ENCODE measurements at places on chromosomes 1 and 21.

- no peak for DNase-seq
Observed at GRCh38 chr1:101902199-101902598, 94.5 kb downstream of the OLFM3 start.

DNA sequence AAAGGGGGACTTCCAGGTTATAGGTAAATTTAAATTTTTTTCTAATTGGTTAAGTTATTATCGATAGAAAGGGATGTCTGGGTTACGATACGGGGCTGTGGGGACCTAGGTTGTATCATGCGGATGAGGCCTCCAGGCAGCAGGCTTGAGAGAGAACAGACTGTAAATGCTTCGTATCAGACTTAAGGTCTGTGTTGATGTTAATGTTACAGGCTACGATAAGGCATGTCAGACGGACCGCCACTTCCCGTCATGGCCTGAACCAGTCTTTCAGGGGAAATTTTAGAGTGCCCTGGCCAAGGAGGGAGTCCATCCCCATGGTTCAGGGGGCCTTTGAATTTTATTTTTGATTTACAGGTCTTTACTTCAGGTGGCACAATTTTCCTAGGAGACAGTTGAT lies 16.7 kb downstream of the ABCG1 start:
- no peak for DNase-seq

GRCh38 chr21:41819236-41819855 lies 52.5 kb upstream of the RIPK4 start:
- no peak for DNase-seq

GRCh38 chr1:16208270-16208987 lies 4.0 kb downstream of the ARHGEF19 start:
- no peak for DNase-seq

- no peak for DNase-seq
Observed at GRCh38 chr1:56617141-56617540, 28.0 kb upstream of the PRKAA2 start.

- DNase-seq = no peak
Observed at GRCh38 chr1:209319549-209319948, 264.0 kb upstream of the CAMK1G start.

DNA sequence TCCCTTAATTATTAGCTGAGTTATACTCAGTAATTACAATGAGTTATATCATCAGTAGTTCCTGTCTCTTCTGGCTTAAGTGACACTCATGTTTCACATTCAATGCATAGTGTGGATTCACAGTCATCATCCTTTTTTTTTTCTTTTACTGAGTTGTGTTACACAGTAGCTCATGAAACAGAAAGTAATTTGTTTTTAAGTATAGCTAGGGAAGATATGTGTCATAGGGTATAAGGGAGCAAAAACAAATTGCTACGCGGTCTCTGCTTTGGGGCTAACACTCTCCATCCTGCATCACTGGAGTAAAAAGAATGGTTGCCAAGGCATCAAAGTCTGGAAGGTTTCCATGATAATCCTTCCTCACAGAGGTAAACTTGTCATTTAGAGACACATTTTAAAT lies 971.7 kb upstream of the NCAM2 start:
- no peak for DNase-seq

DNA sequence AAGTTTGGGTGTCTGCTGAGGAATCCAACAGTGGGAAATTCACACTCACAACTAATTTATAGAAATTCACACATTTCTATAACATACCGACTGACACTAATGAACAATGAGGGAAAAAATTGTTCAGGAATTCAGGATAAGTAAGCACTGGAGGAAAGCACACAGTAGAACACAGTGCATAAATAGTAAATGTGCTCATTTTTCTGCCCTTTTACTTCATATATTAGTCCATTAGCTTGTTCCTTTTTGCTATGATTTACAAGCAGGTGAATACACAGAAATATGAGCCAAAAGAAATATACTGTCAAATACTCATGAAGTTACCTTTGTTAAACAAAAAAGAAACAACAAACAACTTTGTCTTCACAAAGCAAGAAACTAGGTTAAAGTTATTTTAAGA lies 11.3 kb downstream of the NRIP1 start:
- no peak for DNase-seq

All from NCI-H1436 treated with DMSO at 0.1 percent for 48 hours (cell line).